ENCODE measurements at places on chromosomes 12 and 14.

- DNase-seq: no peak
Measured at GRCh38 chr12:63304887-63305316, 153.9 kb upstream of the AVPR1A start.

DNA sequence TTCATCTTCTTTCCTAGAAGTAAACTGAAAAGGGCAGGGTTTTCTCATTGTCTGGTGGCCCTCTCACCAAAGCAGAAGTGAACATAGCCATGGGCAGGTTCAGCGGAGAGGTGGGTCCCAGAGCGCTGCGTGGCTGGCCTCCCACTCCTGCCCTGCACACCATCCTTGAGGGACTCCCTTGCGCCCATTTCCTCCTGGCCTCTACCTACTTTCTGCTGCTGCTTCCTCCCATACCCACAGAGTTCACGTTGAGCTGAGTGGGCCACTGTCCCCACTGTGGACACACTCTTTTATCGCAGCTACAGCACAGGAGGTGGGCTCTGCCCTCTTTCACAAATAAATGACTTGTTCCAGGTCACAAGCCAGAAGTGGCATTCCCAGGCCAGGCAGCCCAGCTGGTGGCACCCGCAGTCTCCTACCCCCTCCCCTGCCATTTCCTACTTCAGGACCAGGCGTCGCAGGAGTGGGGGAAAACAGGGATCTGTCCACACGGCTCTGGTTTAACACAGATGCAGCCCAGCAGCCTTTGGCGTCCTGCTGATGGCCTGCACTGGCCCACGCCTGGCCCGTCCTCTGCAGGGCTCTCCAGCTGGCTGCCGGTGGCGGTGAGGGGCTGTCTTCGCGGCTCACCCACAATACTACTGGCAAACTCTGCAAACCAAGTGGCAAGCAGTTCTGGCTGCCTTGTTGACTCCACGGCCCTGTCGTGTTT, 4.9 kb downstream of the SIVA1 start:
- DNase-seq: no peak

GRCh38 chr14:42224053-42224888, 617.6 kb downstream of the LRFN5 start:
- DNase-seq: no peak

- no peak for DNase-seq
Measured at GRCh38 chr12:39722504-39722903, 102.9 kb upstream of the ABCD2 start.

DNA sequence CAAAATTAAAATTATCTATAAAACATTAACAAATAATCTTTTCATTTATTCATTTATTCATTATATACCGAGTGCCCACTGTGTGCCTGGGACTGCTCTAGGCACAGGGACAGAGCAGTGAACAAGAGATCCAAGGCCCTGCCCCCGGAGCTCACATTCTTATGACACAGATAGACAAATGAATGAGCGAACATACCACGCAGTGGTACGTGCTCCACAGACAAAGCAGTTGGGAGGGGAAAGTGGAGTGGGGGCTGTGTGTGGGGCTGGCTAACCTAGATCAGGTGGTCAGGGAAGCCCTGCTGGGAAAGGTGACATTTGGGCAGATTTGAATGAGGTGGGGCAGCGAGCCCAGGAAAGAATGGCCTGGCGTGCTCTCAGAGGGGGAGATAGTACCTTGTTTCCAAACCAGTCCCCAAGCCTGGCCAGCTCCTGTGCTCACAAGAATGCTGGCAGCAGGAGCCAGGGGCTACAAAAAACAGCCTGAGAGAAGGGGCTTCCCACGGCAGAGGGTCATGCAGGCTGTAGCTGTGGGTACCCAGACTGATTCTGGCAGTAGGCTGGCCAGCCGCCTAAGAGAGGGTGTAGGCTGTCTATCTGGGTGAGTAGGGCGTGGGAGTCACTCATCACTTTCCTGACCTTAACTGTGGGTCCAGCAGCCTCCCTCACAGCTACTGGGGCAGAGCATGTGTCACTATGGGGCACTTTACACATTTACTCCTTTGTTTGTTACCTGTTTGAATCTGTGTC, 57.8 kb upstream of the ACTN1 start:
- no peak for DNase-seq

- no peak for DNase-seq
Measured at GRCh38 chr14:99745307-99745951, 47.8 kb upstream of the EML1 start.

DNA sequence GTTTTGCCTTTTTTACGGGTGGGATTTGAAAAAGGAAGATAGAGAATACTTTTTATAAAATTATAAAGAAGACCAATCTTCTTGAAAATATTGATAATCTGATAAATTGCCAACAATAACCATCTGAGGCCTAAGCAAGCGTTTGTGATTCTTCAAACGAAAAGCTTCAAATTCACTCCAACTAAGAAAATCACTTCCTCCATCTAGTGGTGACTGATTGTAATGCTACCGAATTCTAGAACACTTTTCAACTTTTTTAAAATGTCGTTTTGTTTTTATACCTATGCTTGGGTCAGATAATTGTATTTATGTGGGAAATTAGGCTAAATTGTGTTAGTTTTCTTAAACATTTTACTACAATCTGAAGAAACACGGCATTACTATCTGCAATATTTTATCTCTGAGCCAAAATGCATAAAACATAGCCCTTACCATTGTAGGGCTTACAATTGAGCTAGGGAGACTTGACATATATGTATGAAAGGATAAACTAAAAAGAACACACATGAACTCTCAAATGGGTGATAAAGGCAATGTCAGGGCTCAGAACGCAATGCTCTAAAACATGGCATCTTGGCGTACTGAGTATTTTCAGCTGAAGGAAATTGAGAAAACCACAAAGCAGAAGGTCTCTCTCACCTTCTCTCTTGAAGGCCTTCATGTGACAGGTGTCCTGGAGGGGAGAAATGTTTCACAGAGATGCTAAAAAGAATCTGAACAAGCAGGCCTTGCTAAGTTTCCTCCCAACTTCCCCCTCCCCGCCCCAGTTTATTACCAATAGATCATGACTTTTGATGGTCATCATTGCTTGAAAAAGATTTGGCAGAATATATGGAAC, 36.8 kb upstream of the G2E3 start:
- no peak for DNase-seq

GRCh38 chr12:123118497-123118896, 32.4 kb downstream of the PITPNM2 start:
- no peak for DNase-seq

DNA sequence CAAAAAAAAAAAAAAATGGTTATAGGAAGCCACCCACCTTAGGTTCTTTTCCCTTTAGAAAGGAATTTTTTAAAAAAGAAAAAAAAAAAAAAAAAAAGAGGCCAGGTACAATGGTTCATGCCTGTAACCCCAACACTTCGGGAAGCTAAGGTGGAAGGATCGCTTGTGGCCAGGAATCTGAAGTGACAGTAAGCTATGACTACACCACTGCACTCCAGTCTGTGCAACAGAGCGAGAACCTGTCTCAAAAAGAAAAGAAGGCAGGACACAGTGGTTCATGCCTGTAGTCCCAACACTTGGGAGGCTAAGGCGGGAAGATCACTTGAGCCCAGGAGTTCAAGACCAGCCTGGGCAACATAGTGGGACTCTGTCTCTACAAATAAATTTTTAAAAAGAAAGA, 36.0 kb downstream of the SPTLC2 start:
- no peak for DNase-seq

- DNase-seq: no peak
Measured at GRCh38 chr14:103892247-103892646, 36.0 kb upstream of the TDRD9 start.

DNA sequence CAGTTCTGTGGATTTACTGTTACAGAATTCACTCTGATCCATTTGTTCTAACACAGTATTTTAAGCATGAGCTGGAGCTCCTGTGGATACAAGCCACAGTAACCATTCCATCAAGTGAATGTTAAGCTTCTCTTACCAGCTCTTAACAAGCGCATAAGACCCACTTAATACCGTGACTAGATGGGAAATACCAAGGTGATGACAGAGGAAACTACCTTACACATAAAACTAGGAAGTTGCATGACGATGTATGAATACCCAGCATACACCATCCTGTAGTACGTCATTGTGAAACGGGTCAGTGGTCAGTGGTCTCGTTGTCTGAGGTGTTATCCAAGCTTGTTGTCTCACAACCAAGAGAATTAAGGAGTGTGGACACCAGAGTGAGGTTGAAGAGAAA, 2.0 kb upstream of the GALC start:
- DNase-seq: no peak

GRCh38 chr14:65940056-65940735, 527.7 kb downstream of the FUT8 start:
- DNase-seq: no peak

DNA sequence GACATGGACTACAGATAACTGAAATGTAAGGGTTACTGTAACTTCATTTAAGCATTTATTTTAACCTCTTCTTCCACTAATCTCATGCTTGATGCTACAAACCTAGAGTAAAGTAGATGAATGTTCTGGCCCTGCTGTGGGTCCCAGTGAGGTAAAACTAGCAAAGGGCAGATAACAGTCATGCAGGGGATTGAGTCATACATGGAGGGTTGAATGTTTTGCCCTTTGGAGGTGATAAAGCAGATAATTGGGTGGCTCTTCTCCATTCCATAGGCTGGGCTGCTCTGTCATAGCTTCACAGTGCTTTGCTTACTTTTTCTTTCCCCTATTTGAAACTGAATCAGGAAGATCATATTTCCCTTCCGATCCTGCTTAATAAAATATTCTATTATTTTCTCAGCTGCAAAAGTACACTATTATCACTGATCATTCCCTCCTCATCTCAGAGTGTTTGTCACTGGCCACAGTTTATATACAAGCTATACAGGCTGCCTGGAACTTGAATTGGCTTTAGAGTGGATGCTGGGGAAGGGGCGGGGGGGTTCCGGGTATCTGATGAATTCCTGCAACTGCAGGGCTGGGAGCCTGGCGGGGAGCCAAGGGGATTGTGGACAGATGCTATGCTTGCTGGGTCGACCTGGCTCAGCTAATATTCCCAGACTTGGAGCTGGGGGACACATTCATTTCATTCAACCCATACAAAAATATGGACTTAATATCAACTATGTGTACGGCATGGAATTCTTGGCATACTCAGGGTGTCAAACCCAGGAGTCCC, 235.1 kb downstream of the NRXN3 start:
- DNase-seq: no peak

GRCh38 chr14:23613242-23614070, 22.7 kb upstream of the DHRS2 start:
- no peak for DNase-seq

DNA sequence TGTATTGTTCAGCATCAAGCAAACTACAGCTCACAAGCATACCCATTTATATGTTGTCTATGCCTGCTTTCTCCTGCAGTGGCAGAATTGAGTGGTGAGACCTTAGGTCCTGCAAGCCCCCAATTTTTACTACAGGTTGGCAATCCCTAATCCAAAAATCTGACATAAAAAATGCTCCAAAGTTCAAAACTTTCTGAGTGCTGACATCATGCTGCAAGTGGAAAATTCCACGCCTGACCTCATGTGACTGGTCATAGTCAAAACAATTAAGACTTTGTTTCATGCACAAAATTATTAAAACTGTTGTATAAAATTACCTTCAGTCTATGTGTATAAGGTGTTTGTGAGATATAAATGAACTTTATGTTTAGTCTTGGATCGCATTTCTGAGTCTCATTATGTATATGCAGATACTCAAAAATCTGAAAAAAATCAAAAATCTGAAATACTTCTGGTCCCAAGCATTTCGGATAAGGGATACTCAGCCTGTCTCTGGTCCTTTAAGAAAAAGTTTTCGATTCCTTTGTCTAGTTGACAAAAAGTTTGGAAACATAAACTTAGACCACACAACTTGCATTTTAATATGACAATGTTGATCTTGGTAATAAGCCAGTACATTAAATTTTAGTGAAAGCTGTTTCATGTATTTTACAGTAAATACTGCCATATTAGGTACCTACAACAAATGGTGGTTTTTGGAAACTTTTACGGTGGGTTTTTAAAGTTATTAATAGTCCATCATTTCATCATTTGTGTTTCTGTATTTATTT, 81.5 kb downstream of the AEBP2 start:
- no peak for DNase-seq

DNA sequence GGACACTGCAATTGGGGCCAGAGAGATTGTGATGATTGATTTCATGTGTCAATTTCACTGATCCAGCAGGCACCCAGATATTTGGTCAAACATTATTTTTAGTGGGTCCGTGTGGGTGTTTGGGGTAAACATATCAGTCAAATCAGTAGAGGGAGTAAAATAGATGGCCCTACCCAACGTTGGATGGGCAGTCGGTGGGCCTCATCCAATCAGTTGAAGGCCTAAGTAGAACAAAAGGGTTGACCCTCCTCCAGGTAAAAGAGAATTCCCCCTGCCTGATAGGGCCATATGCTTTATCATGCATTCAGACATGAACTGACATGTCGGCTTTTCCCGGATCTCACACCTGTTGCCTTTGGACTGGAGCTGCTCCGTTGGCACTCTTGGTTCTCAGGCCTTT, 195.1 kb upstream of the CAND1 start:
- no peak for DNase-seq

- no peak for DNase-seq
Measured at GRCh38 chr14:71693381-71693780, 238.8 kb upstream of the RGS6 start.

GRCh38 chr14:92277031-92277430, 45.9 kb upstream of the SLC24A4 start:
- DNase-seq: no peak

DNA sequence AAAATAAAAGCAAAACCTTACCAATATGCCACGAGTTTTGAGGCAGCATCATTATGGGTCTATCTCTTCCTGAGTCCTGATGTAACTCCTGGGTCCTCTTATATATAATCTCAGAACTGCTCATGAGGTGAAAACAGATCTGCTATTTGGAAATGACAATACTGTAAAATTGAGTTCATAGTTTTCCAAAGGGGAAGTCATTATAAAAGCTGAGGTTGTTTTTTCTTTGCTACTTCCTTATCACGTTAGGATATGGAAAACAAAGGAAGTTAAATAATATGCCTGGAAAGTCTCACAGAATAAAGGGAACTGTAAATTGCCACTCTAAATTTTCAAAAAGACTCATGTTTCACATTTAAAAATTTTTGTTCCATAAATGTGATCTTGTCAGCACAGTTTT, at the start of gene CD163L1:
CD163L1 (minus strand) TSS at position 78 of the 400 bp plus-strand sequence; CDS start at position 52, 26 bp downstream.
- DNase-seq: no peak

GRCh38 chr14:105414456-105415371, 4.9 kb upstream of the MTA1 start:
- DNase-seq: peak; percentile 86

- no peak for DNase-seq
Measured at GRCh38 chr14:87449016-87449415, 544.0 kb downstream of the GALC start.

GRCh38 chr14:76298896-76299295, 77.0 kb upstream of the ESRRB start:
- no peak for DNase-seq

DNA sequence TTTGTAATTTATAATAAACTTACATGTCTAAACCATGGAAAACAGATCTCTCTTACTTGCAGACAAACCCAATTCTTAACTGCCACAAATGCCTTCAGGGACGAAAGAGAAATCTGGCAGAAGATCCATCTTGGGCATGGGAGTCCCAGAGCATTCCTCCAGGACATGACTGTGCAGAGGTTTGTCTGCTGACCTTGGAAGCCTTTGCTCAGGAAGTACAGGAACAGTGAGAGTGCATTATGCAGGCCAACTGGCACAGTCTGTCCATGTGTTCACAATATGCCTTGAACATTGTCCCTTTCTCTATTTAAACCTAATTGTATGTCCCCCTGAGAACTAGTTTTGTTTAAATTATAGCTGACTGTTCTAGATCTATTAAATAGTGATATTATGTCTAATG, 467.1 kb downstream of the ATP23 start:
- no peak for DNase-seq
